ENCODE measurements at places on chromosomes 7 and 10.
A peak's percentile ranks its signal among the peaks of the same experiment; 100 is the strongest.

DNA sequence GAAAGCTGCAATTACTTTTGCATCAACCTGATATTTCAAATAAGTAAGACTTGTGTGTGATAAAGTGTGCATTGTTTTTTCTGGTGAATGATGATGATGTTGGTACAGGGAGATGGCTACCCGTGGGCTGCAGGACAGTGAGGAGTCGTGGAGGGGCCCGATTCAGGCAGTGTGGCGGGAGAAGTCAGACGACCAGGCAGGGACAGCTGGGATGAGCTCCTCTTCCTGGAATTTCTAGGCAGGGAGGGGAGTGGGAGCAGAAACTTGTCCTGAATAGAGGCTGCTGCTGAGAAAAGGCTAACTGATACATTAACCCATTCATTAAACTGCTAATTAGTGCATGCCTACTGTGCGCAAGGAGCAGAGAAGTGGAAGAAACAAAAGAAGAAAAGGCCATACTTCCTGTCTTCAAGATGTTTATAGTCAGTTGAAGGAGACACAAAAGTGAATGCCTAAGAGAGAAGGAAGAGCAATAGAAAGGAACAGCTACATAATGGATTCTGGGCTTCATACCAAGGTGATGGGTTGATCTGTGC, 9.3 kb upstream of the GATAD1 start:
- no peak for DNase-seq

- DNase-seq: no peak
Measured at GRCh38 chr10:29784175-29784773, 149.5 kb upstream of the SVIL start.

DNA sequence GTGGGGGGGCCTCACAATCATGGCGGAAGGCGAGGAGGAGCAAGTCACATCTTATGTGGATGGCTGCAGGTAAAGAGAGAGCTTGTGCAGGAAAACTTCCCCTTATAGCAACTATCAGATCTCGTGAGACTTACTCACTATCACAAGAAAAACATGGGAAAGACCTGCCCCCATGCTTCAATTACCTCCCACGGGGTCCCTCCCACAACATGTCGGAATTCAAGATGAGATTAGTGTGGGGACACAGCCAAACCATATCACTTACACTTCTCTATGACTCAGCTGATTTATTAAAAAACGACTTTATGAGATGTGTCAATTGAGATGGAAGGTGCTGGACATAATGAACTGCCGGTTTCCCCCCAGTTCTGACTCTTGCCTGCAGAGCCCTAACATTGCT, 23.8 kb upstream of the CHN2 start:
- no peak for DNase-seq

DNA sequence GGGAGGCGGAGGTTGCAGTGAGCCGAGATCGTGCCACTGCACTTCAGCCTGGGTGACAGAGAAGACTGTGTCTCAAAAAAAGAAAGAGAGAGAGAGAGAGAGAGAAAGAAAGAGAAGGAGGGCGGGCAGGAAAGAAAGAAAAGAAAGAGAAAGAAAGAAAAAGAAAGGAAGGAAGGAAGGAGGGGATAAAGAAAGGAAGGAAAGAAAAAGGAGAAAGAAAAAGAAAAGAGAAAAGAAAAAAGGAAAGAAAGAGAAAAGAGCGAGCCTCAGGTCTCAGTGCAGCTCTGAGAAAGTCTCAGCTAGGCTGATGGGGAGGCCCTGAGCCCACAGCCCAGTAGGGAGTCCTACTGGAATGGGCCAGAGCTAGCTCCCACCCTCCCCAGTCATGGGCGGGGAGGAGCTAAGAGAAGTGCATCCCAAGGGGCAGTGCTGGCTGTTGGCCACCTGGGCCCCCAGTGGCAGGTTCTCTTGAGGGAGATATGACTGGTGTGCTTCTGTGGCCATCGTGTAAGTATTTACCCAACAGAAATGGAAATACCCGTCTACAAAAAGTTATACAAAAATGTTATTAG, 69.3 kb downstream of the ABRAXAS2 start:
- DNase-seq: no peak

DNA sequence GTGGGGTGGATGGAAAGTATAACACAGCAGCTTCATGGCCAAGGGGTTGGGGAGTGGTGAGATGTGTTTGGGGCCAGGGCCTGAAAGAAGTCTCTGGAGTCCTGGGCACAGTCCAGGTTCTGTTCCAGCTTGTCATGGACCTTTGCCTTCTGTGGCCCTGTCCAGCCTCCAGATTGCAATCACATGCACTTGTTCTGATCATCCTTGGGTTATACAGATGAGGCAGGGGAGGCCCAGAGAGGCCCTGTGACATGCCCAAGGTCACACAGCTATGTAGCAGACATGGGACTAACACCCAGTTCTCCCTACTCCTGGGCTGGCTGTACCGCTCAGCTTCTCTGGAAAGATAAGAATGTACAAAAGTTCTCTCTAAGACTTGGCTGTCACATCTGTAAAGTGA, 11.7 kb downstream of the VWA2 start:
- DNase-seq: no peak

GRCh38 chr10:53528974-53529373, 756.4 kb upstream of the MBL2 start:
- DNase-seq: no peak

- no peak for DNase-seq
Measured at GRCh38 chr10:128630787-128631252, 504.6 kb upstream of the MKI67 start.

- DNase-seq: peak; percentile 77
Measured at GRCh38 chr10:45008524-45009161, 7.9 kb downstream of the ZNF22 start.

DNA sequence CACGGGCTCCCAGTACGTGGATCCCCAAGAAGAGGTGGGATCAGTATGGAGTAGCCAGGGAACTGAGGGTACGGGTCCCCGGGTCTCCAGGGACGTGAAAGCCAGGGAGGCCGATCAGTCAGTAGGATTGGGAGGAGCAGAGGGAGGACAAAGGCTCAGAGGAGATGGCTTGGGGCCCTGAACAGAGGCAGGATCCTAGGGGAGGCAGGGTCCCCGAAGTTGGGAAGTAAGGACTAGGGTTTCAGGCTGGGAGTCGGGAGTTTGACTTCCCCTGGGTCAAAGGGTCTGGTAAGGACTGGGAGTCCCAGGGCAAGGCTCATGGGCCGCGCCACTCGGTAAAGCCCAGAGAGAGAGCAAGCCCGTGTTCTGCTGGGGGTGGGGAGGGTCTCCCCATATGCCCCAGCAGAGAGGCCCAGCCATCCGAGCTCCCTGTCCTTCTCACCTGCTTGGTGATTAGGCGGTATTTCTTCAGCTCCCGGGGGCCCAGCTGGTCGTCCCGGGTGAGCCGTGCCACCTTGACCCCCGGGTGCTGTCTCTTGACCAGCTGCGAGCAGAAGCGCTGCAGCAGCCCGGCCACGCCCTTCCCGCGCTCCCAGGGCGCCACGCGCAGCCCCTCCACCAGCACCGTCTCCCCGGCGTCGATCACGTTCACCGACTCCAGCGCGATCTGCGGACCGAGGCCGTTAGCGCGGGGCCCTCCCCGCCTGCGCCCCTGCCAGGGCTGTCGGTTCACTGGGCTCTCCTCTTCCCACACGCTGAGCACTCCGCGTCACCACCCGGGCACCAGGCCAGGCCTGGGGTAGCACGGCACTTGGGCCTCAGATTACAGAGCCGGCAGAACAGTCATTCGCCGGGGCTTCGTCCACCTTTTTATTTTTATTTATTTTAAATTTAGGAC, 7.0 kb downstream of the NAT16 start:
- DNase-seq: no peak

GRCh38 chr7:141154131-141154732, 80.4 kb downstream of the TMEM178B start:
- no peak for DNase-seq

DNA sequence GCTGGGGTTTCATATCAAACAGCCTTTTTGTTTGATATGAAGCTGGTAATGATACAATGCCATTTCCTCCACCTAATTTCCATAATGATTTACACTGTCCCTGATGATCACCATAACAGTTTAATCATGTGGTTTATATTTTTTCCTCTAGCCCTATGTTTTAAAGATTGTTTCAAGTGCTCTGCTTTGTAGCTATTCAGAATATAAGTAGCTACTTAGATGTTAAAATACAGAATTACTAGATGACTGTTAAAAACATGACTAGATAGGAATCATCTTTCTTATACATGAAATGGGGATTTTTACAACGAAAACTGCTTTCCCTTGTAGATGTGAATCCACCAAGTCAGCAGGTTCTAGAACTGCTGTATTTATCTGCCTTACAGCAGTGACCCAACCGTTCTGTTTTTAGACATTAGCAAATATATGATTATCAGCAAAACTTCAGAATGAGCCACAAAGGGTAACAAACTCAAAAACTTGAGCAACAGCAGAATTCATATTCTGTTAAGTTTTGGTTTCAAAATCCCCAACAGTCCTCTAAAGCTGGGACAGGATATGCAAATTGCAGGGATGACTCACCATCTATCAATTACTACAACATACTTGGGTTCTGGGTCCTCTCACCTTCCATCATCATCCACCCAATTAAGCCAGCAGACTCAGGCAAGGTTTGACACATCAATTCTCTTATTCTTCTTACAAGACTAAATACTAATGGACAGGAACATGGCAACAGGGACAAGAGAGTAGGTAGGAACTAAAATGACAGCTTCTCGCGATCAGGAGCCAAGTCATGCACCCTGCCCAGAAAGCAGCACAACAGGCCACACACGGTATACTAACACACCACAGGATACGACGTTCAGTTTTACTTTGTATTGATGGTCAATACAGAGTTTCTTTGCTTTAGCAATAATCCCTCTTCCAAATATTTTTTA, 83.9 kb downstream of the PIP4K2A start:
- no peak for DNase-seq

DNA sequence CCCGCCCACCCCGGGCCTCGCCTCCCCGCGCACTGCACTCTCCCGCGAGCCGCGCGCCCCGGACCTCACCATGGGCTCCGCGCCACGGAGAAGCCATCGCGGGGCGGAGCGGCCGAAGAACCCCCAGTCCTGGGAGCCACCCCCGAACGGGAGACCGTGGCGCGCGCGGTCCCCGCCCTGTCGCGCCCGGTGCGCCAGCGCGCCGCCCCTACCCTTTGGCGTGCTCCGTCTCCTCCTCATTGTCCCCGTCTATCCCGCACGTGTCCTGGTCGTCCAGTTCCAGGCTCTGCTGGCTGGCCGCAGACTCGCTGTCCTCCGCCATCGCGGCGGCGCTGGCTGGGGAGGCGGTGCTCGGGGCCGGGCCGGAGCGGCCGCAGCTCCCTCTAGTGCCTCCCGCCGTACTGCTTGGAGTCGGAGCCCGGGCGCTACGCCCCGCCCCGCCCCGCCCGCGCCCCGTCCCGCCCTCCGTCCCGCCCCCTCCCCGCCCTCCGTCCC, at the start of gene NMT2:
Gene NMT2 (minus strand): TSS at position 403 of the 495 bp plus-strand sequence. CDS start 81 bp downstream, at position 322.
- DNase-seq: peak; percentile 75

- DNase-seq: no peak
Measured at GRCh38 chr7:74203956-74204618, 5.7 kb upstream of the LAT2 start.

DNA sequence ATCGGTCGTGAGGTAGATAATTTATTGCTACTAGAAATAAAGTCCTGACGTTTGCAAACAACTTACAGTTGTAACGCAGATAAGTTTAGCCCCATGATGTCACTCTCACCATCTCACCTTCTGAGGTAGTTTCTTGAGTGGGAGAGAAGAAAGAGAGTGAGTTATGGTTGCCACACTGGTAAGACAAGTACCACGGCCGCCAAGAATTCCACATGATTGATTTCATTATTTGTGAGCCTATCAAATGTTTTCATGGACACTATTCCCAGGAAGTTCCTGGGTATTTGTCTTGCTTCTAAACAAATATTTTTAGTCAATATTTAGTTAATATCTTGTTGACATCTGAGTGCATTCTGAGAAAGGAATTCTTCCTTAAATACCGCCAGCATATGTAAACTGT, 339.4 kb upstream of the KIAA1217 start:
- no peak for DNase-seq

- no peak for DNase-seq
Measured at GRCh38 chr7:20350518-20350951, 19.8 kb downstream of the ITGB8 start.

DNA sequence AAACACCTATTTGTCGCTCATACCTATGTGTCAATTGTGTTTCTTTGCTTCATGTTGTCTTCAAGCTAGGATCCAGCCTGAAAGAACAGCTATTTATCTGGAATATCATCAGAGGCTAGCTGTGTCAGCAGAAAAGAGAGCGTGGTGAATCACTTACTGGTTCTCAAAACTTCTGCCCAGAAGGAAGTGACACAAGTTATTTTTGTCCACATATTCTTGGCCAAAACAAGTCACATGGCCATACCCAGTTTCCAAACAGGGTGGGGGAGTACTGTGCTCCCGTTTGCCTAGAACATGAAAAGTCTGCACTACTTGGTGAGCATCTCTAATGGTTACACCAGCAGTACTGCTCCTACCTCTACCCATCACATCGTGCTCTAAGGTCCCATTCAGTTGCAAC, 160.9 kb upstream of the CSTF2T start:
- no peak for DNase-seq

DNA sequence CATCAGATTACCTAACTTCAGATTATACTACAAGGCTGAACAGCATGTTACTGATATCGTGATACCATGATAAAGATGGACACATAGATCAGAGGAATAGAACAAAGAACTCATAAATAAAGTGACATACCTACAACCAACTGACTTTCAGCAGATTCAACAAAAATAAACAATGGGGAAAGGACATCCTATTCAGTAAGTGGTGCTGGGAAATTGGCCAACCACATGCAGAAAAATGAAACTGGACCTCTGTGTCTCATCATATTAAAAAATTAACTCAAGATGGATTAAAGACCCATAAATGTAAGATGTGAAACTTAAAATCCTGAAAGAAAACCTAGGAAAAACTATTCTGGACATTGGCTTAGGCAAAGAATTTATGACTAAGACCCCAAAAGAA, 158.6 kb downstream of the ZEB1 start:
- DNase-seq: no peak

DNA sequence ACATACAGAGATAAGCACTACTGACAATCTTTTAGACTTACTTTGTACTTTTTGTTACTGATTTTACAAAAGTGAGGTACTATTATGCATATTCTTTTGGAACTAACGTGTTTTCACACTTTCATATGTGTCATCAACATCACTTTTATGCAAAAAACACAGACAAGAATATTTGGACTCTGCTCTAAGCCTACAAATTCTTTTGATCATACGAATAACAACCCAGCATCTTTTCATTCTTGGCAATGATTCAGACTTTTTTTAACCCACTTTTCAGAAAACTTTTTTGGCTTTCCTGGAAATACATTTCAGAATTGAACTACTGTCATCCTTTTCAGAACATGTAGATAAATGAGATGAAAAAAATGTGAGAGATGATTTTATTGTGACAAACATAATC, 30.2 kb downstream of the USP6NL start:
- no peak for DNase-seq

DNA sequence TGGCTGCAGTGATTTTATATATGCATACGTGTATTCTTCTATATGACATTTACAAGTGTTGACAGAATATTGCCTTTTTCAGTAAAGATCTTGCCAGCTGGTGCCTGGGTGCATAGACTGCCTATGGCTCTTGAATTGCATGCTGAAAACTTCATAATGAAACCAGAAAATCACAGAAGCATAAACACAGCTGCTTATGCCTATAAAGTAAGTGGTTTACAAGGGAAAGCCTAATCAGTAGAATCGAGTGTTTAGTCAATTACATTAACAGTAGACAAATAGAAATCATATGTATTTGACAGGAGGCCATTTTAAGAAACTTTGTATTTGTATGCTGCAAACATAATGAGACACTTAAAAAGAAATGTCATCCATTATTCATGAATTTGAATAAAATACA, 82.5 kb downstream of the TMEM168 start:
- no peak for DNase-seq
